Mammary microvascular endothelial cell (primary cell): ENCODE measurements at places on chromosomes 2 and 18. TPM values are rescaled to one million over a fixed set of nuclear protein-coding genes. Genes with fewer than 3 reads are reported as not detected.

RSAD2 gene
- 15.7 and 16.4 TPM in 2 replicates for total RNA-seq

ASNSD1 gene
- 49.7 and 54.3 TPM in 2 replicates for total RNA-seq

DSG1 gene
- total RNA-seq, result not detected in 2 replicates

HOXD13 gene
- not detected in 2 replicates for total RNA-seq

DLGAP1 gene
- total RNA-seq, result 0.93 and 1.1 TPM in 2 replicates

MOCOS gene
- total RNA-seq, result 3.6 and 5.3 TPM in 2 replicates

IL36G gene
- not detected in 2 replicates for total RNA-seq

CNNM3 gene
- 3.9 and 5.1 TPM in 2 replicates for total RNA-seq

DSG4 gene
- total RNA-seq, result not detected in 2 replicates

MFSD6 gene
- total RNA-seq, result 1.1 and 2.3 TPM in 2 replicates

LIMS2 gene
- 43.8 and 47.4 TPM in 2 replicates for total RNA-seq

GALNT5 gene
- total RNA-seq, result under 0.01 and 0.07 TPM in 2 replicates

ST6GAL2 gene
- 0.15 TPM in 1 of 2 replicates, not detected in the other for total RNA-seq

EGR4 gene
- not detected in 2 replicates for total RNA-seq

NAGK gene
- 132 and 137 TPM in 2 replicates for total RNA-seq

CENPA gene
- 11.5 and 17.0 TPM in 2 replicates for total RNA-seq

TUBB8B gene
- not detected in 2 replicates for total RNA-seq

PSMA8 gene
- total RNA-seq, result not detected in 2 replicates

FRZB gene
- under 0.01 and 0.15 TPM in 2 replicates for total RNA-seq

WDR33 gene
- total RNA-seq, result 17.3 and 19.8 TPM in 2 replicates

HMSD gene
- total RNA-seq, result not detected in 2 replicates

DPP10 gene
- total RNA-seq, result not detected in 2 replicates

TWIST2 gene
- total RNA-seq, result 0.10 and 0.20 TPM in 2 replicates

C2orf80 gene
- total RNA-seq, result not detected in 2 replicates

PID1 gene
- total RNA-seq, result 0.20 and 0.53 TPM in 2 replicates

KLHL41 gene
- total RNA-seq, result not detected in 2 replicates

DPP4 gene
- total RNA-seq, result 20.2 and 20.3 TPM in 2 replicates

UPP2 gene
- total RNA-seq, result not detected in 2 replicates

TLX2 gene
- total RNA-seq, result not detected in 2 replicates

FAM237A gene
- not detected in 2 replicates for total RNA-seq

CNDP1 gene
- not detected in 2 replicates for total RNA-seq

LYPD1 gene
- 24.4 and 26.4 TPM in 2 replicates for total RNA-seq

ZNF892 gene
- 2.5 and 2.6 TPM in 2 replicates for total RNA-seq

KCNIP3 gene
- 0.15 TPM in 1 of 2 replicates, not detected in the other for total RNA-seq

FMNL2 gene
- total RNA-seq, result 28.1 and 31.1 TPM in 2 replicates

ANKRD30BL gene
- total RNA-seq, result not detected in 2 replicates

GGCX gene
- 28.7 and 47.6 TPM in 2 replicates for total RNA-seq

UGT1A9 gene
- not detected in 2 replicates for total RNA-seq

UCN gene
- not detected in 2 replicates for total RNA-seq

SPC25 gene
- 18.6 and 18.8 TPM in 2 replicates for total RNA-seq

LOXL3 gene
- 0.27 and 0.94 TPM in 2 replicates for total RNA-seq

TEKT4 gene
- not detected in 2 replicates for total RNA-seq

FBXO36 gene
- total RNA-seq, result 2.3 and 2.6 TPM in 2 replicates

TMEM214 gene
- total RNA-seq, result 20.1 and 26.9 TPM in 2 replicates

STPG4 gene
- 0.33 TPM in 1 of 2 replicates, not detected in the other for total RNA-seq

MALL gene
- 171 and 194 TPM in 2 replicates for total RNA-seq

TBR1 gene
- total RNA-seq, result not detected in 2 replicates

OR6B2 gene
- not detected in 2 replicates for total RNA-seq
